ENCODE measurements at places on chromosomes 3 and 15. TPM values are rescaled to one million over a fixed set of nuclear protein-coding genes. Genes with fewer than 3 reads are reported as not detected.

- no peak for DNase-seq
Measured at GRCh38 chr3:144010371-144010770, 38.7 kb downstream of the DIPK2A start.

DNA sequence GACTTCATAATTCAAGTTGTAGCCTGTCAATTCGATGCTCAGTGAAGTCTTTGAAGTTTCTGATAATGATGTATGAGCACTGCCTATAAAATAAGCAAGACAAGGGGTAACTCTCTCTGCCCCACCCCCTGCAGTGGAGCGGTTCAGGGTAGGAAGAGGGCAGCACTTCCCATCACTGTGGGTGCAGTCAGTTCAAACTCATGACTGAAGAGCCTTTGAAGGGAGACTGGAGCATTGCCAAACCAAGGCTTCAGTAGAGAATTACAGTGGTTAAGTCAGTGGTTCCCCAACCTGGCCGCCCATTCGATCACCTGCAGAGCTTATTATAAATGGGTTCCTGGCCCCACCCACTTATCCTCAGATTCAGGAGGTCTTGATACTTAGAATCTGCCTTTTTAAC lies 190.6 kb downstream of the SHQ1 start:
- DNase-seq, result no peak

- no peak for DNase-seq
Measured at GRCh38 chr15:69743091-69743490, 290.5 kb downstream of the RPLP1 start.

GRCh38 chr3:55204417-55204816 lies 276.6 kb upstream of the LRTM1 start:
- DNase-seq, result no peak

GRCh38 chr3:10185804-10186762 lies 21.4 kb downstream of the IRAK2 start:
- DNase-seq, result no peak

DNA sequence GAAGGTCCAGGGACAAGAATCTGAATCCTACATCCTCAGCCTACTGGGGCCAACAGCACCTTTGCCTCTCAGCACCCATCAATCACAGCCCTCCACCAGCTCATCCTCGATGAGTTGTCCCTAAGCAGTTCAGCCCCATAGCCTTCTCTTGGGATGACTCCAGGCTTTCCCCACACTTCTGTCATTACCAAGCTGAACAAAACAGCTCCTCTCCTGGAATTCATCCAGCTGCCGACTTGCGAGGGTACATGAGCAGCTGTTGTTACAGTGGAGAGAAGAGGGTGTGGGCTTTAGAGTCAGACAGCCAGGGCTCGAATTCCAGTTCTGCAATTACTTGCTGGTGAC lies 69.0 kb upstream of the THBS1 start:
- DNase-seq, result no peak

GRCh38 chr3:115562636-115563267 lies 60.6 kb upstream of the GAP43 start:
- no peak for DNase-seq

GRCh38 chr3:12663401-12663935 lies 449 bp downstream of the RAF1 start:
- no peak for DNase-seq

GRCh38 chr3:64888165-64888564 lies 200.4 kb upstream of the ADAMTS9 start:
- DNase-seq, result no peak

- DNase-seq, result no peak
Measured at GRCh38 chr15:91514147-91514546, 339.4 kb upstream of the SLCO3A1 start.

- no peak for DNase-seq
Measured at GRCh38 chr3:26132942-26133341, 343.1 kb downstream of the OXSM start.

DNA sequence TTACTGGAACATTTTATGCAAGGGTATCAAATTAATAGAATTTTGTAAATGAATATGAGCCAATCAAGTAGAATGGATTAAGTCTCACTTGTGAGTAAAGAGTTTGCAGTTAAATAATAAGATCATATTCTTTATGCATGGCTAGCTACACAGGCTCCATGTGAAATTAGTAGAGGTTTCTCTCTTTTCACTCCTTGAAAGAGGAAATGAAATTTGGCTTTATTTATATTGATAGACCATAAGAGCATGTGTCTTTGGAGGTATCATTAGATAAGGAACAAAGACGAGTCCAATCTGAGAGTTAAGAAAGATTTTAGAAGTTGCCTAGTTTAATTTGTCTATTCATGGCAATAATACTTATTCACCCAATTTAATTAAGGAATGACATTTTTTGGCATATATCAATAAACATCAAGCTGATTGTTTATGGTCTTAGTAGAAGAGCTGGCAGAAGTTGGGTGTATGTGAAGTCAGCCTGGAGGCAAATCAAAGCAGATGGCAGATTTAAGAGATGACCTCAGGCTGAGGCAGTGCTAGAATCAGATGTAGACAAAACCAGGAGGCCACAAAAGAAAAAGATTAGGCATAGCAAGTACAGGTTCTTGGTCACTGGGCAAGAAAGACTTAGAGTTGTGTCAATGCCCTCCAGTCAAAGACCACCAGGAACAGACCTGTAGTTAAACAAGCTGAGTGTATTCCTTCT lies 406.5 kb upstream of the ARHGEF26 start:
- no peak for DNase-seq

DNA sequence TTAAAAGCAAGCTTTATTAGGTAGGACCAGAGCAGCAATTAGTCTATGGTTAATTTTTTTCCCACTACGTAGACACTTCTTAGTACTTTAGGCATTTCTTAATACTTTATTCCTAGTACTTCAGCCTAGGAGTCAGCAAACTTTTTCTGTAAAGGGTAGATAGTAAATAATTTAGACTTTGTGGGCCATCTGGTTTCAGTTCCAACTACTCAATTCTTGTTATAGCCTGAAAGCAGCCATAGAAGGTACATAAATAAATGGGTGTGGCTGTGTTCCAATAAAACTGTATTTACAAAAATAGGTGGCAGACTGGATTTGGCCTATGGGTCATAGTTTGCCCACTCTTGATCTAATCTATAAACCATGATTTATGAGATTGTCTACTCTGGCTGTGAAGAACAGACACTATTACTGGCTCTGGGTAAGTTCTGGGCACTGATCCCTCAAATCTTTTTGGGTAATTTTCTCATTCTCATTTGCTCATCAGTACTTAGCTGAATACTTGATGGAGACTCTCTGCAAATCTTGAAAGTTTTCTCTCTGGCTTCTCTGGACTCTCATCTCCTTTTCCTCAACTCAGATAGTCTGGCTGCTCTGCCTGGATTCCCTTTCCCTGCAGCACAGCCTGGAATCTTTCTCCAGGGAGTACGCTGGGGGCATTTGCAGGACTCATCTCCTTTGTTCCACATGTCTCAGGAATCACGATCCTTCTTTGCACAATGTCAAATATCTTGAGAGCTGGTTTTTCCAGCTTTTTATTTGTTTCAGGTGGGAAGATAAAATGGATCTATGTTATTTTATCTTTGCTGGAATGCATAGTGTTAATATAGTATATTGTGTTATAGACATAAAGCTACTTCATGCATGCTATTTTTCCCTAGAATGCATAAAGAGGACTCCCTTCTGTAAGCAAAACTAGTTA lies 524.8 kb upstream of the TBL1XR1 start:
- no peak for DNase-seq

- no peak for DNase-seq
Measured at GRCh38 chr3:184556582-184557347, 4.8 kb upstream of the EPHB3 start.

DNA sequence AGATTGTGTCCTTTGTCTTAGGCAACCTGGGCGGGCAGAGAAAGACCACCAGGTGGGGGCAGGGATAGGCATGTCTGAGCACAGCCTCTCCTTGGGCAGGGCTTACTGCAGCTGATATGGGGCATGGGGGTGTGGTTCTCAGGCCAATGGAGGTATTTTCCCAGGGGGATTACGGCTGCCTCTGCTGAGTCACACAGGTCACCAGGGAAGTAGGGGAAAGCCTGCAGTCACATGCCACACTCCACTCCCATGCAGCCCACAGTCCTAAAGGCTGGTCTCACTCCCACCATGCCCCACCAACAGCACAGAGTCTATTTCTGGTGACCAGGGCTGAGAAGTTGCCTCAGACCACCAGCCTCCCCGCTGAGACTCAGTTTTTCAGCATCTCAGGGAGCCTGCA lies 466.4 kb downstream of the DIPK2A start:
- DNase-seq, result no peak

GRCh38 chr15:39579487-39580116 lies 1.3 kb upstream of the THBS1 start:
- peak; percentile 73 for DNase-seq

GRCh38 chr3:52202384-52203077 lies 4.6 kb downstream of the ALAS1 start:
- no peak for DNase-seq

- no peak for DNase-seq
Measured at GRCh38 chr15:92625251-92625980, 30.2 kb downstream of the FAM174B start.

- no peak for DNase-seq
Measured at GRCh38 chr3:117563063-117563462, 853.5 kb downstream of the TUSC7 start.

- DNase-seq, result no peak
Measured at GRCh38 chr3:2968475-2968874, 141.7 kb downstream of the IL5RA start.

GRCh38 chr3:64157150-64158035 lies 67.9 kb downstream of the PRICKLE2 start:
- no peak for DNase-seq

- DNase-seq, result no peak
Measured at GRCh38 chr3:128491691-128491940, 1.4 kb downstream of the GATA2 start.

DNA sequence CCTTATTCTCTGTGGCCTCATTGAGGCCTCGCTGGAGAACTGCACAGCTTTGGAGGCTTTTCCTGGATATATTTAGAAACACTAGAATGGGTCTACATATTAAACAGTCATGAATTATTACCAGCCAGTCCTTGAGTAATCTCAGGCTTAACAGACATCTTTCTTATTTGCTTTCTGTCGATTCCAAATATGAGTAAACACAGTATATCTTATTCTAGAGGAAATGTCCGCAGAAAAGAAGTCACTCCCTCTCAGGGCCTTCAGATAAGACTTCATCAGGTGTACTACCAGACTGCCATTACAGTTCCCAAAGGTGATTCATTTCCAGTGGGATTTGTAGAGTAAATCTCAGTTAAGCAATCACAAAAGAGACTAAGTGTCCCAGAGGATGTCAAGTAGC lies 310.7 kb downstream of the RBMS3 start:
- no peak for DNase-seq

DNA sequence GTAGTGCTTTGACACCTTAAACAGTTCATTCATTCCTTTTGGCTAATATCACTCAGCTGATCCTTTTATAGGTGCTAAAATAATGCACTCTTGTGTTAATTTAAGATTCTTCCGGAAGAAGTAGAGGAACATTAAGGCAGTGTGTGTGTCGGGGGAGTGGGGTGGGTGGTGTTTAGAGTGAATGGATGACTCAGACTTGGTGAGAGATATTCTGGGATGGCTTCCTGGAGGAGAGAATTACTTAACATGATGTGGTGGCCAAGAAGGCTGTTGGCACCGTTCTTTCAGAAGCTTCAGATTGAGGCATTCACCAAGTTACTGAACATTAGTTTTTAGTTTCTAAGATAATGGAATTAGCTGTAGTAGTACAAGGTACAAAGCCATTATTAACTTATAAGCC lies 125.6 kb upstream of the ROPN1 start:
- DNase-seq, result no peak

DNA sequence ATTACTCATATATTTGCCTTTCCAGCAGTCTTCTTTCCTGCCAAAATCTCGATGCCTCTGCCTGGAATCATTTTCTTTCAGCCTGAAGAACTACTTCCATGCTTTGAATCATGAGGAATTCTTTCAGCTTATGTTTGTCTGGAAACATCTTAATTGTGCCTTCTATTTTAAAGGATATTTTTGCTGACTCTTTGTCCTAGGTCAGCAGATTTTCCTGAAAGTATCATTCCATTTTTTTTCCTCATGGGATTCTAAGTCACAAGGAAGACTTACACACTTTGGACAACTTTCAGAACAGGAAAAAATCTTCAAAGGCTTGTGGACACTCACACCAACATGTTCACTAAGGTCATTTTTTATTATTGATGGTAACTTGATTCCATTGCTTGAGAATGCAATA lies 10.1 kb downstream of the PRR23E start:
- no peak for DNase-seq

DNA sequence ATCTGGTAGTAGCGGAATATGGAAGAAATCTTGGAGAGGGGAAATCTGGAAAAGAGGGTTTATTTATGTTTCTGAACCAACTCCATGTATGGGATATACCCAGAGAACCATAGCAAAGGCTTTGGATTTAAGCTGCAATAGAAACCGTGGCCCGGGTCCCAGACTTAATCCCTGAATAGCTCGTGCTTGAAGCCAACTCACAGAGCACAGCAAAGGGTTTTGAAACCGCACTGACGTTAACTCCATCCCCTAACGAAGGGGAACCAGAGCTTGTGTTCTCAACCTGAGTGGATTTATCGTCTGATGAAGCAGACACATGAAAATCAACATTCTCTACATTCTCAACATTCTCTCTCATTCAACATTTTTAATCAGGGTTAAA lies 154.6 kb downstream of the APBA2 start:
- DNase-seq, result no peak

- DNase-seq, result no peak
Measured at GRCh38 chr15:89101302-89102193, 13.3 kb downstream of the ABHD2 start.

DNA sequence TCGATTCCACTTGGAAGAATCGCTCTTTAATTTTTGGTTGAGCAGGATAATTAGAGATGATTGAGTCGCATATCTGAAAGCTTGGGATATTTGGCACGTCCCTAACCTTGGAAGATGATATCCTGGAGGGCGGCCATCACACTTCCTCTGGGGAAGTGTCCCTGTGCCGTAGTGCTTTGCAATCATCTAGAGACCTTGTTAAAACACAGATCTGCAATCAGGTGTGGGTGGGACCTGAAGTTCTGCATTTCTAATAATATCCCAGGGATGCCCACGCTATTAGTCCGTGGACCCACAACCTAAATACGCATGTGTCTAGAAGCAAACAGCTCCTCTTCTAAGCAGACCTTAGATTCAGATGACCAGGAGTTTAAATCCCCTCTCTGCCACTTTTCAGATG lies 20.5 kb downstream of the MYO1E start:
- no peak for DNase-seq

Gene CLRN1
- total RNA-seq, result not detected

Gene ITGA11
- 0.48 TPM for total RNA-seq

Gene CASR
- total RNA-seq, result not detected

Gene SKOR1
- total RNA-seq, result 1.1 TPM

Gene MASP1
- 7.6 TPM for total RNA-seq

Gene ITIH1
- not detected for total RNA-seq

Gene HRG
- not detected for total RNA-seq

Gene C3orf85
- not detected for total RNA-seq

Gene CLEC3B
- total RNA-seq, result 297 TPM

Gene WDR72
- not detected for total RNA-seq

Gene WDR93
- total RNA-seq, result 0.28 TPM

Gene ATP2B2
- total RNA-seq, result 0.12 TPM

Gene DNASE1L3
- total RNA-seq, result 5.3 TPM

All from omental fat pad (tissue), 4 donors.